ENCODE measurements at places on chromosomes 2 and 18.

GRCh38 chr2:111071600-111072171, 49.0 kb upstream of the BCL2L11 start:
- no peak for DNase-seq

DNA sequence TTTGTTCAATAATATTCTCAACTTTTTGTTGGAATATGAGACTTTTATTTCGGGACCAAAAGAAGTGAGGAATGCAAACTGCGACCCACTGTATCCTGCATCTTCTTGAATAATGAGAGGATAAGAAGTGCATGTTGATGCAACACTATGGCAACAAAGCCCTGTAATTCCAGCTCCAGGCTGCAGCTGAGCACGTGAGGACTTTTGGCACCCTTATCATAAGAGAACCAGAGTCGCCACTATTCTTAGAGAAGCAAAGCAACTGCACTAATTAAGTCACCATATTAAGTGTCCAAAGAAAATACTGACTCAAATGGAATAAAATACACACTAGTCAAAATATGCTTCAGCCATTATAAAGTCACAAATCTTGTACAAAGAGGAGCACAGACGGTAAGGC, 65.8 kb downstream of the FAM210A start:
- no peak for DNase-seq

DNA sequence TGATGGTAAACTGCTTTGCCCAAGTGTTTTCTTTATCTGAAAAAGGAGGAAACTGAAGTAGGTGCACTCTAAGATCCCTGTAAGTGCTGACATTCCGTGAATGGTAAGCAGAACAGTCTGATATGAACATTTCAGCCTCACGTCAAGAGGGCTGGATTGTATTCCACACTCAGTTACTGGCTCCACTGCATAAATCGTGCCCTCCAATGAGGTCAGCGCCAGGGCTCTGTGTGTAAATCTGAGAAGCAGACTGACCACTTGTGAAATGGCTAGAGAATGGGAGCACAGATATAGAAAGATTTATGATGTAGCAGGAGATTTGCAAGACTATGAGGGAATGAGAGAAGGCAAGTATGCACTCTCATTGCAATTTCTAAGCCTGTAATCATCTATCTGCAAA, 153.0 kb downstream of the ICOS start:
- DNase-seq: no peak

DNA sequence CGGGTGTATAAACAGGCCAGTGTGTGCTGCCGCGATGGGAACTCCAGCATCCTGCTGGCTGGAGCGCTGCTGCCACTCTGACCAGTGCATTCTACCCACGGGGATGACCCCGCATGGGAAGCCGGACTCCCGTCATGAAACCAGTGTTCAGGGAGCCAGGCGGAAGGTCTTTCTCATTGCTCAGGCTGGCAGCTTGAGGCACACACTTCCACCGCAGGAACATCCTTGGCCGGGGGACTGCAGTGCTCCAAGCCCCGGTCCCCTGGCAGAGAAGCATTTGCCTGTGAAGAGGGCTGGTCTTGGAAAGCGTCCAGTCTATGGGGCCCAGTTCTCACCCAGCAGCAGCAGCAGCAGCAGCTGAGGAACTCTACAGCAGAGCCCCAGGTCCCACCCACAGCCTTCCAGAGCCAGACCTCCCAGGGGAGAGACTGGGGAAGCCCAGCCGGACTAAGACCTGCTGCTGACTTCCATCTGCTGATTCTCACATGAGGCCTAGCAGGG, 235.9 kb downstream of the KLHL29 start:
- no peak for DNase-seq

- DNase-seq: no peak
These were observed 4.4 kb upstream of the KYNU start for GRCh38 chr2:142872882-142873724.

DNA sequence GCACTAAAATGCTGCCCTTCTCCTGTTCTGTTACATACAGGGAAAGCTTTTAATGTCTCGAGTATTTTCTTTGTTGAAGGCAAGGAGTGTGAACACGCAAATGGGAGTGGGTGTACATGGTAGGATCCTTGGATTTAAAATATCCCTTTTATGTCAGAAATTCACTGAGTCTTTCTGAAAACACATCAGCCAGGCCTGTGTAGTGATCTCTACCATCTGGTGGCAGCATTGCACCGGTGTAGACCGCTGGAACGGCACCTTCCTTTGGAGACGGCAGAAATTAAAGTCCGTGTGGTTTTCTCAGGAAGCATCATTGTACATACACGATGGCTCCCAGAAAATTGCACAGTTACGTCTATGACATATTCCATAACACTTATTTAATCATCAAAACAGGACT, 515.8 kb downstream of the GALR1 start:
- DNase-seq: peak; percentile 19

DNA sequence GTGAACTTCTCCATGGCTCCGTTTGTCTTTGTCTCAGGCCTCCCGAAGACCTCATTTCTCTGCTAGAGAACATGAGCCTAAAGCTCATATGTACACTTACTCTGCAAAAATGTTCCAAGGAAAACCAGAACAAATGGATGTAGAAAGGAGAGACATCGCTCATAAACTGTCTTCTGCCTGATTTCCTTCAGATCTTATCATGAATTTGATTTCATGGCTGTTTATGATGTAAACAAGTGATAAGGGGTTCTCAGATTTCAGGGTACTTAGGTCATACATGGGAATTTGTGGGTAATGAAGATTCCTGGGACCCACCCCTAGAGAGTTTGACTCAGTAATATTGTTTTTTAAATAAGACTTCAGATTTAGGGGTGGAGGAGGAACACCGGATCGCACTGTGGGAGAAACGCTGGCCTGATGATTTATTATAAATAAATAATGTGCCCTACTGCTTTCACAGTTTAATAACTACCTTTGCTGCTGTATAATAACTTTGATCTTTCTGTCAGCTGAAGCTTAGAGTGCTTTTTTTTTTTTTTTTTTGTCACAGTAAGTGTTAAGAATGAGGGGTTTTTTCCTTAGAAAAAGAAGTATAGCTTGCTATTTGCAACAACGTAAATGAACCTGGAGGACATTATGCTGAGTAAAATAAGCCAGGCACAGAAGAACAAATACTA, 14.9 kb downstream of the AOX1 start:
- DNase-seq: no peak

DNA sequence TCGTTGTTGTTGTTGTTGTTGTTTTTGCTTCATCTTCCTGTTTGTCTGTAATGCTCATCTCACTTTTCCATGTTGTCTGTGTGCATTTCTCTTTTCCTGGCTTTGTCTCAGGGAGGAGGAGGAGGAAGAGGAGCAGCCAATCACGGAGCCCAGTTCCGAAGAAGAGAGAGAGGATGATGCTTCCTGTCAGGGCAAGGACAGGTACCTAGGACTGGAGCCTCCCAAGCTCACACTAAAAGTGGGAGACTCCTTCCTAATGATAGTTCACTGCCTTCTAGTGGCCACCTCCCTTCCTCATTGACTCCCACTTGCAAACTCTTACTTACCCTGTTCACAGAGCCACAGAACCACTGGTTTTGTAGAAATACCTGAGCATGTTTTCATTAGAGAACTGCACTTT, 179.6 kb downstream of the TPGS2 start:
- DNase-seq: no peak

DNA sequence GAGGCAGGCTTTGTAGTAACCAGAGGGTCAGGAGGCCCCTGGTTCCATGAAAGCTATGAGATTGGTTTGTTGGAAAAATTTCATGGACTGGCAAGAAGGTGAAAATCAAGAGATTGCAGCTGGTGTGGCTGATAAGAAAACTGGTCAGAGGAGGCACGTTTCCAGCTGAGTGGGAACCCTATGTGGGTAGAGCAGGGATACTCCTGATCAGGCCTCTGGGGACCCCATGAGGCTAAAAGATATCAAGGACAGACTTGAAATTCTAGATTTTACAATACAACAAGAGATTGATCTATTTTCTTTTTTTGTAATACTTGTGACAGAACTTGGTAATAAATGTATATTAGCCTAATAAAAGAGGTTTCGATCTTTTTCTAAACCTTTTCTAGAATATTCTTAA, 1615.1 kb downstream of the DPP10 start:
- DNase-seq: no peak

DNA sequence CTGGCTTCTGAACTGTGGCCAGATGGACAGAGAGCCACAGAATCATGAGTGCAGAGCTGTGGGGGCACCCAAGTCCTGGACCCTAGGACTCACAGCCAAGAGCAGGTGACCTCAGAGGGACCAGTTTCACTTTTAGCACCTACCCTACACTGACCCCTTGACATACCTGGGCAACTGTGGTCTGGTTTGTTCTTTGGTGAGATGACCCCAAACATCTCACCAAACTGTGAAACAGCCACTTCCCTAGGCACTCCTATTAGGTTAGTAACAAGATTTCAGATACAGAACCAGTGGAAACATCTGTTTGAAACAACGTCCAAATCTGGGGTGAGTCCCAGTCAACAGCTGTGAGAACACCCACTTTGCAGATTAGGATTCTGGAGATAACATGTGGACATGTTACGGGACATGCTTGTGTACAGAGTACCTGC, 1.9 kb upstream of the ZFP36L2 start:
- DNase-seq: no peak
